Activated effector memory CD4-positive, alpha-beta T cell treated with Interleukin-2 at 50 U/mL for 16 hours (primary cell): ENCODE measurements at places on chromosomes 4 and X.

GRCh38 chr4:184287697-184288255, 70.1 kb upstream of the ENPP6 start:
- DNase-seq: no peak

- peak; percentile 2 for DNase-seq
These were observed 38.0 kb downstream of the MAGEE2 start for GRCh38 chrX:75746891-75747639.

GRCh38 chrX:23383411-23383810, 48.8 kb downstream of the PTCHD1 start:
- no peak for DNase-seq

DNA sequence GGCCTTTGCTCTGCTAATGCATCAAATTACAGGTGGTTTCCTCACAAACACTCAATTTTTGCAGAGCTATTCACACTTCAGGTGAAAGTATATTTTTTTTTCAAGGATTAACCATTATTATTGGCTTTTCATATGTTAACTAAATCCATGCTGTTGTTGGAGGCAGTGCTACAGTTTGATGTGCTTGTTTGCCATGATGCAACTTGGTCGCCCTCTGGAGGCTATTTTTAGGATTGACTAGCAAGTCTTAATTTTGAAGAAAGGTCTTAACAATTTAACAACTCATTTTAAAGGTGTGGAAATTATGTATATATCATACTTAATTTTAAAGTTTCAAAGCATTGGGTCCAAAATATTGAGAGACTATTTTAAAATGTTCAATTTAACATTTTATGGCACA, 168.8 kb upstream of the FAM47A start:
- DNase-seq: no peak

DNA sequence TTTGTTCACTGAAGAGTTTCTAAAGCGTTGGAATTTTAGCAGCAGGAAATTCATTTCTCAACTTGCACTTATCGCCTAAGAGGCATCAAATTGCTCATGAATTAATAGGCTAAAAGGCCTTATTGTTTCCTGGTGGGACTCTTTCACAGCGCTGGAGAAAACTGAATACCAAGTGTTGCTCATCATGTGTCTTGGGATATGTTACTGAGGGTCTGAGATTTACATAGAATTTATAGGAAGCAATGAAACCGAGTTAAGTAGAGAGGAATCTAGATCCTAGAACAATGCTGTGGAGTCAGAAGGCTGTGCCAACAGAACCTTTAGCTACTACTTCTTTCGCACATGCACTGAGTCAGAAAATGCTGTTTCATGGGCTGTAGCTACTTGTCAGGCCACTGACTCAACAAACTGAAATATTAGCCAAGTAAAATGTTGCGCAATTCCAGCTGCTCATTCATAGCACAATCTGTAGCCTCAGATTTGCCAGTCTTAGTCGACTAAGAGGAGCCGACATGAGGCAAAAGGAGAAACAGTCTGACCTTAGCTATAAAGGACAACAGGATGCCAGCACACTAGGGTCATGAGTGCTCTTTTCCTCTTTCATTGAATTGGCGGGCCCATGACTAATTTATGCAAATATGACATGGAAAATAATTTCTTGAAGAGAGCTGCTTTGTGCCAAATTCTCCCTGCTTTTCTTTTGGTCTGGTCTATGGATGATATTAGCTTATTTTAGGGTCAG, 35.9 kb upstream of the CXCL8 start:
- no peak for DNase-seq

DNA sequence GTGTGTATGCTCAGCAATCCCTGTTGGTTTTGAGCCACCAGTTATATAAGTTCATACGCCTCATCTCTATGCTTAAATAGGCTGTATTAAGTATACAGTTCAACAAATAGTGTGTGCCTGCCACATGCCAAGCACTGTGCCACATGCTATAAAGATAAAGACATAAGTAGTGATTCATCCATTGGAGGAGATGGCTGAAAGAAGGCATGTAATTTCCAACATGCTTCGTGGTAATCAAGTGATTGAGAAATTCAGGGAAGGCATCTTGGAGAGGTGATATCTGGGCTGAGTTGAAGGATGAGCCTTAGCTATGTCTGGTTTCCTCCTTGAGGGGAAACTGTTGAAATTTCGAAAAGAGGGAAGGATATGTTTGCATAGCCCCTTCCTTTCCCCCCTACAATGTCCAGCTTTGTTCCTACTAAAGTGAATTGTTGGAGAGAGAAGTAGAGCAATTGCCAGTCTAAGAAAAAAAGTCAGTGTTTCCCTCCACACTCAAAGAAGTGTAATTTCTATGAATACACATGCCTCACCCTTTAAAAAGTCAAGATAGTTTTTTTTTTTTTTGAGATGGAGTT, 96.5 kb downstream of the ARHGAP10 start:
- no peak for DNase-seq

- DNase-seq: no peak
These were observed 230.0 kb upstream of the LNX1 start for GRCh38 chr4:53821179-53821851.

DNA sequence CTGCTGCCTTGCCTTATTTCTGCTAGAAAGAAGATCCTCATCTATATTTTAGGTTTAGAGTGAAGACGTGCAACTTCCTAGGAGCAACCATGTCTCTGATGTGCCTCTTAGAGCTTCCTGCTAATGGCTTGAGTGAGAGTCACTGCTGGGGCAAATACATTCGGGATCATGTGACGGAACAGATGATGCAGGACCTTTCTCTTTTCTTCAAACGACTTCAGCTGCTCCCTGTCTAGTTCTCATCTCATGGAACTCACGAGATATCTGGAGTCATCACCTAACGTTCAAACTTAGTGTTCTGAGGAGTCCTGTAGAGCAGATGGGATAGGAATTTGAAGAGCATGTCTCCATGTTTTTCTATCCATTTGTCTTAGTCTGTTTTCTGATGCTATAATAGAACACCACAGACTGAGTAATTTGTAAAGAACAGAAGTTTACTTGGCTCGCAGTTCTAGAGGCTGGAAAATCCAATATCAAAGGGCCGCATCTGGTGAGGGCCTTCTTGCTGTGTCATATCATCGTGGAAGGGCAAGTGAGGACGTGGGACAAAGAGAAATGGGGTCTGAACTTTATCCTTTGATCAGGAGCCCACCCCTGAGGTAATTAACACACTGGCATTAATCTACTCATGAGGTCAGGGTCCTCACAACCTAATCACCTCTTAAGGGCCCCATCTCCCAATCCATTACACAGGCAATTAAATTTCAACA, 43.5 kb upstream of the SCRG1 start:
- no peak for DNase-seq

DNA sequence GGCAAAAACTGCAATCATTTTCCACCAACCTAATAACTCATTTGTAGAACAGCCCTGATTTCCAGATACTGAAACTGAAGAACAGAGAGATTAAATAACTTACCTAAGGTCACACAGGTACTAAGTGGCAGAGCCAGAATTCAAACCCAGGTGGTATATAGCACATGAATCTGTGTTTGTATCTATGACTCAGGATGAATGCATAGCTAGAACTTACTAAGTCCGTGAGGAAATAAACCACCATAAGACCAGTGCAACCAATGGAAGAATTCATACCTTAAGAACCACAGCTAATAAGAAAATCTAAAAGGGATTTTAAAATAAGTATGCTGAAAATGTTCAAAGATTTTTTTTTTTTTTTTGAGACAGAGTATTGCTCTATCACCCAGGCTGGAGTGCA, 1.5 kb upstream of the PLAC1 start:
- DNase-seq: no peak

DNA sequence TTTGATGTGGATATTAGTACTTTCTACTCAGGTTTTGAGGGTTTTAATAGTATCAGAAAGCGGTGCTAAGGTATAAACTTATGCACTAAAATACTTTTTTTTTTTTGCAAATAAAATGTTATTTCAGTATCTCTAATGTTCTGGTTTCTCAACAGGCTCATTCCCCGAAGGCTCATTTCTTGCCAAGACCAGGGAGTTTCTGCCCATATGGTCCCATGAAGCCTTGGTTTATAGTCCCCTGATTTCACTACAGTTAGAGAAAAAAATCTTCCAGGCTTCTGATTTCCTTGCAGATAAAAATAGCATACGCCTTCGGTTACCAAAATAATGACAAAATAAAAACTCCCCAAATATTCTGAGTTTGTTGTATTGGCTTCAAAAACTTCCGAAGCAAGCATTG, 814.2 kb upstream of the PABPC4L start:
- no peak for DNase-seq

GRCh38 chrX:42818151-42818921, 40.4 kb upstream of the PPP1R2C start:
- no peak for DNase-seq

DNA sequence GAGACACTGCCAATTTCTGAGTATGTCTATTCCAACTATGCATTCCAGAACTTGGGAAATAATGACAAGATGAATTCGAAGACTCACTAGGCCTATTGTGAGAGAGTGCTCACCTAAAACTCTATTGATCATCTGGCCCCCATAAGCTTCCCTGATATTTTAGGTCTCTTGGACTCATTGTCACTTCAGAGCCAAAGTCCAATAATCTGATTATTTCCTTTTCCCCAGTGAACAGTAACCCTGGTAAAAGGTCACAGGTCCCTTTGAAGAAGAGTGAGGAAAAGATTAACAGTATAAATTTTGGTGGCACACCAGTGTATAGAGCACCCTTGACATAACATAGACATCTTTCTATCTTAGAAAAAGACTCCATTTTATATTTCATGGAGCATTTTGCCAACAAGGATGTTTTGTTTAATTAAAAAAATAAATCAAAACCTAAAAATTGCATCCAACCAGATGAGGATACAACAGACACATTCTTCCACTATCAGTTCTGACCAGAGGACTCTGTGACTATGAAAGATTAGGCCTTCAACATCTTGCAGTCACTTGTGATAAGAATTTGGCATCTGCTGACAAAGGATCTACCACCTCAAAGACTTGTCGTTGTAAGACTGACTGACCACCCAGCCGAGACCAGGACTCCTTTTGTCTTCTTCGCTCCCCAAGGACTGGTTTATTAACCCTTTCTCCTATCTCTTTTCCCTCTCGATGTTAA, 191.9 kb downstream of the MAB21L2 start:
- DNase-seq: no peak

DNA sequence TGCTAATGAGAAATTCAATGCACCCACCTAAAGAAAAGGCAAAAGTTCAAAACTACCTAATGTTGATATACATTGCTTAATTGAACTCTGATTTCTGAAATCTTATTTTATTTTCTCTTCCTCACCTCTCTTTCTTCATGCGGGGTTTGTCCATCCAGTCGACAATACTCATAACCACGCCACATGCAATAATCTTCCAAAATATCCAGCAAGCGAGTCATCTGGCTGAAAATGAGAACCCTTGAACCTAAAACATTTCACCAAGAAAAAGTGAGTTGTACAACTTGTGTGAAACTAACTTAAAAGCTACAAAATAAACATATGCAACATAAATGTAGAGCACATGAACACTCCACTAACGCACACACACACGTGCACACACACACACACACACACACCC, 26.7 kb downstream of the SMARCA1 start:
- DNase-seq: no peak

GRCh38 chrX:9122519-9123245, 88.8 kb upstream of the FAM9B start:
- DNase-seq: no peak

GRCh38 chr4:79676705-79677104, 268.7 kb upstream of the GK2 start:
- no peak for DNase-seq

DNA sequence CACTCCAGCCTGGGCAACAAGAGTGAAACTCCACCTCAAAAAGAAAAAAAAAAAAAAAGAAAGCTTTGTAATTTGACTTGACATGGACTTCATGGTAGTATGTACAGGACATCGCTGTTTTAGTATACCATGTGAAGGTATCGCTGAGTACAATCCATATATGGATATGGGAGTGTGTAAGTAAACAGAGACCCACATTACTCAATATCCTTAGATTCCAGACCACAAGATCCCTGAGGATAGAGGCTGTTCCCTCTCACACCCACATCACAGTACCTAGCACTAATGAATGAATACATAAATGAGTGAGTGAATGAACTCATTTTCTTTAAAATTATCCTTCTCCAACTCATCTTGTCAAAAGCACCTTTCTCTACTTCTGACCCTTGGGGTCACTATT, 8.4 kb upstream of the RPS3A start:
- no peak for DNase-seq

GRCh38 chrX:108165383-108166111, 74.0 kb downstream of the ATG4A start:
- no peak for DNase-seq

DNA sequence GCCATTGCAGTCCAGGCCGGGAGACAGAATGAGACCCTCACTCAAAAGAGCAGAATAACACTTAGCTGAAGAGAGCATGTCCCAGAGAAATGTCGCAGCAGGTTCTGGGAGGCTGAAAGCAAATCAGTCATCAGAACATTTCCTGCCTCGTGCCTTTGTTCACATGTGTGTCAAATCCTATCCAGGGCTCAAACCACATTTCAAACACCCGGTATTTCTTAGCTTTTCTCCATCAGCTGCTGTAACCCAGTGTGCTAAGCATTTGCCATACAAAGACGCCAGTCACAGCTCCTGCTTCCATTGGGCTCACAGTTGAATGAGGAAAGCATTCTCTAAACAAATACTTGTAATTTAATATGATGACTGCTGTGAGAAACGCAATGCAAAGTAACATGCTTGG, 6.0 kb downstream of the PALLD start:
- DNase-seq: no peak

GRCh38 chr4:87872028-87872427, 39.3 kb downstream of the MEPE start:
- no peak for DNase-seq
